Activated T-cell treated with anti-CD3 and anti-CD28 coated beads, Interleukin-2, amount 50 U/mL, for 72 hours (primary cell): ENCODE measurements at places on chromosomes 4 and X. TPM values are rescaled to one million over a fixed set of nuclear protein-coding genes. Genes with fewer than 3 reads are reported as not detected.

GRCh38 chr4:184142121-184143000 is 75.3 kb downstream of the ENPP6 start:
- H3K27ac ChIP-seq = no peak overlapping the region
- no peak for DNase-seq
- H3K27me3 ChIP-seq = peaks cover 15% of the 10 kb centered on the region
- H3K36me3 ChIP-seq = peaks cover 2% of the 10 kb centered on the region
- no peak overlapping the region for H3K4me3 ChIP-seq
- H3K4me1 ChIP-seq = no peaks in the 10 kb centered on the region

The OPN1MW gene
- total RNA-seq = not detected

- peaks cover 78% of the 10 kb centered on the region for H3K4me1 ChIP-seq
- no peak for DNase-seq
- no peaks in the 10 kb centered on the region for H3K27me3 ChIP-seq
- peaks cover 14% of the 10 kb centered on the region for H3K36me3 ChIP-seq
- no peak overlapping the region for H3K27ac ChIP-seq
- H3K4me3 ChIP-seq = no peak overlapping the region
These were observed 9.8 kb downstream of the ATP8A1 start for GRCh38 chr4:42646999-42647541.

- H3K4me3 ChIP-seq = no peak overlapping the region
- no peak for DNase-seq
- H3K27ac ChIP-seq = no peak overlapping the region
- peaks cover 3% of the 10 kb centered on the region for H3K4me1 ChIP-seq
- H3K36me3 ChIP-seq = peaks cover 22% of the 10 kb centered on the region
These were observed 16.5 kb downstream of the TRAPPC2 start for GRCh38 chrX:13717700-13718472.

- peaks cover 17% of the 10 kb centered on the region for H3K27me3 ChIP-seq
- H3K27ac ChIP-seq = no peak overlapping the region
- no peaks in the 10 kb centered on the region for H3K36me3 ChIP-seq
- no peak overlapping the region for H3K4me3 ChIP-seq
These were observed 50.6 kb downstream of the PTCHD1 start for GRCh38 chrX:23385242-23385641.

DNA sequence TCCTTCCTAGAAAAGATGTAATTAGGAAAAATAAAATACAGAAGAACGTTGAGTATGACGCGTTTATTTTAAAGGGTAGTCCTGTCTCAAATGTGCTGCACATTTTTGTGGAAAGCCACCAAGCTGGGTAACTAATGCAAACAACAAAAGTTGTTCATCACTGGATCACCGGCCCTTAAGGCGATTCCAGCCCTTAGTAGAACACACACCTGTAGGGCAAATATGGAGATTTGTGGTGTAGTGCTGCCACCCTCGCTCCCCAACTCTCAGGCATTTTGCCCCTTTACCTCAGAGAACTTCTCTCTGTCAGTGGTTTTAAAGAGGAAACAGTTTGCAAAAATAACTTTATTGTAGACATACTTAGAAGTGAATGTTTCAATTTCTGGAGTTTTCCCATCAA is 1.9 kb downstream of the TBL1X start:
- peaks cover 9% of the 10 kb centered on the region for H3K36me3 ChIP-seq
- peaks cover 8% of the 10 kb centered on the region for H3K27me3 ChIP-seq
- peak overlapping the region; percentile 88 for H3K4me3 ChIP-seq
- H3K27ac ChIP-seq = no peak overlapping the region
- H3K4me1 ChIP-seq = peaks cover 57% of the 10 kb centered on the region

GRCh38 chr4:41323706-41324105 is 67.0 kb downstream of the UCHL1 start:
- no peaks in the 10 kb centered on the region for H3K4me1 ChIP-seq
- no peak overlapping the region for H3K4me3 ChIP-seq
- no peaks in the 10 kb centered on the region for H3K36me3 ChIP-seq
- H3K27me3 ChIP-seq = peaks cover 5% of the 10 kb centered on the region
- no peak for DNase-seq

DNA sequence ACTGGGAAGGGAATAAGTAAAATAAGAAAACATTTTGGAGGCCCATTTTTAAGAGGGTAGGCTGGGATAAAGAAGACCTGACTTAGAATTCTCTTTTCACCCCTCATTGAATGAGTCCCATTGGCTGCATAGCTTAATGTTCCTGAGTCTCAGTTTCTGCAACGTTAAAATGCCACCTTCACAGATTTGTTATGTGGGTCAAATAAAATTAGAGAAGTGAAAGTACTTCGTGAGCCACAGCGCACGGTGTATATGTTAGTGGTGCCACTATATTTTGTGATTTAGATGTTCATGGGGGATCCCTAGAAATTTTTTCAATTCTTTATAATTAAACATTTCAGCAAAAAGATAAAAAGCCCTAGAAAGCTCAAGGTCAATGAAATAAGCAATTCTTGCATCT is 109.2 kb upstream of the HS3ST1 start:
- no peak for DNase-seq
- H3K27ac ChIP-seq = no peak overlapping the region
- H3K4me1 ChIP-seq = no peaks in the 10 kb centered on the region
- H3K4me3 ChIP-seq = no peak overlapping the region
- H3K27me3 ChIP-seq = no peaks in the 10 kb centered on the region

The F11 gene
- not detected for total RNA-seq

The DUX4 gene
- not detected for total RNA-seq

DNA sequence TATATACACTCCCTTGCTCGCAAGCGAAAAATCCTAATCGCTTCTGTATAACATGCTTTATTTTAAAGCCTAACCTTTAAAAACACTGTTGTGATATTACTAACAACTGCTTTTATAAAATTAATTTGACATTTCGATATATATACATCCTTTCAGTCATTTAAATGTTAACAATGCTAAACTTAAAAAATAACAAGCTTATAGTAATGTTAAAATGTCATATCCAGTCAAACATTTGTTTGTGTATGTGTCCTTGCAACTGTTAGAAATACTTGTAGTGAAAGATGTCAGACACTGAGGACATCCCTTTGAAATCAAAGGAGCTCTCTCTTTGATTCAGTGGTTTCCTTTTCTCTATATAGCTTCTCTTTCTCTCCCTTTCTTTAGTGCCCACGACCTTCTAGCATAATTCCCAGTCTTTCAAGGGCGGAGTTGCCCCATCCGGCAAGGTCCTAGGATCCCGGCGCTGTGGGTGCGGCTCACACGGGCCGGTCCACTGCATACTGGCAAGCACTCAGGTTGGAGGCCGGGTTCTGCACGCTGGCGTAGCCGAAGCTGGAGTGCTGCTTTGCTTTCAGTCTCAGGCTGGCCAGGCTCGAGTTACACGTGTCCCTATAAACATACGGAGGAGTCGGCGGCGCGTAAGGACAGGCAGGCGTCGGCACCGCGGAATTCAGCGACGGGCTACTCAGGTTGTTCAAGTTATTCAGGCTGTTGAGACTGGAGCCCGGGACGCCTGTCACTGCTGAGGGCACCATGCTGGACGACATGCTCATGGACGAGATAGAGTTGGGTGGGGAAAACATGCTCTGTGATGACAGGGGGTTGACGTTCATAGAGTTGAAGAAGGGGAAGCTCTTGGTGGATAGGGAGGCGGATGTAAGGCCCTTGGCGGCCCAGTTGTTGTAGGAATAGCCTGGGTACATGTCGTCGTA is 5.0 kb downstream of the PITX2 start:
- peak overlapping the region; percentile 53 for H3K4me3 ChIP-seq
- peaks cover 86% of the 10 kb centered on the region for H3K27me3 ChIP-seq
- H3K36me3 ChIP-seq = peaks cover 7% of the 10 kb centered on the region
- H3K27ac ChIP-seq = no peak overlapping the region
- no peak for DNase-seq

The AR gene
- 0.09 TPM for total RNA-seq

DNA sequence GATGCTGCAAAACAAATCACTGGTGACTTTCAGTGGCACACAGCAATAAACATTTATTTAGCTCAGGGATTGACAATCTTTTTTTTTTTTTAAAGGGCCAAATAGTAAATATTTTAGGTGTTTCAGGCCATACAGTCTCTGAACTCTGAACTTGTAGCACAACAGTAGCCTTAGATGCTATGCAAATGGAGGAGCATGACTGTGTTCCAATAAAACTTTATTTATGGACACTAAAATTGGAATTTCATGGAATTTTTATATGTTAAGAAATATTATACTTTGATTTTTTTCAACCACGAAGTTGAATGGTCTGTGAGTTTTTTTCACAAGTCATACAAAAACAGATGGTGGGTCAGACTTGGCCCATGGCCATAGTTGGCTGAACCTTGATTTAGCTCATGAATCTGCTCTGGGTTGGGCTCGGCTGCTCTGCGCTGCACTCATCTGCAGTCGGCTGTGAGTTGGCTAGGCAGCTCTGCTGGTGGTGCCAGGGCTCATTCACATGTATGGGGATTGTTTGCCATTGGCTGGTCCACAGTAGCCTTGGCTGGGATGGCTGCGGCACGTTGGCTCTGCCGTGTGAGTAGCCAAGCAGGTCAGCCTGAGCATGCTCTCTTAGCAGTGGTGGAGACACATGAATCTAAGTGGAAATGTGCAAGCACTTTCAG is 231.7 kb upstream of the PGRMC2 start:
- H3K4me3 ChIP-seq = no peak overlapping the region
- peaks cover 5% of the 10 kb centered on the region for H3K36me3 ChIP-seq
- no peak overlapping the region for H3K27ac ChIP-seq
- H3K4me1 ChIP-seq = peaks cover 11% of the 10 kb centered on the region

The FAM47A gene
- total RNA-seq = not detected

The MAGEE2 gene
- total RNA-seq = not detected

DNA sequence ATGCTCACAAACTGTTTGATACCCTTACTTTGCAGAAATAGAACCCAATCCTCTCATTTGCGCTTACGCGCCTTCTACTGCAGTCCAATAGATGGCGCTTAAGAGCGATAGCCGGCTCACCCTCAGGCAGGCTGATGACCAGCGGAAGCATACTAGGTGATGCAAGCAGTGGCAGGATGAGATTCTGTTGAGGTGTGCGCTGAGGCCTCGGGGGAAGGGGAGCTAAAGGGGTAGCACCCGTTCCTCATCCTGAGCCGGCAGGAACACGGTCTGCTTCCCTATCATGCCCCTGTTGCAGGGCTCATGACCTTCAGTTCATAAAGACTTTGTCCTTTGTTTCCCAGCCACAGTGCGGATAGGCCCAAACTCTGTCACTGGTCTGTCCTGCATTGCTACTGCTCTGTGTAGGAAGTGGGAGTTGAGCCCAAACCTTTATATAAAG is 628.9 kb downstream of the TLL1 start:
- H3K27ac ChIP-seq = no peak overlapping the region
- H3K36me3 ChIP-seq = no peaks in the 10 kb centered on the region
- no peaks in the 10 kb centered on the region for H3K27me3 ChIP-seq
- DNase-seq = peak; percentile 0
- H3K4me1 ChIP-seq = no peaks in the 10 kb centered on the region
- no peak overlapping the region for H3K4me3 ChIP-seq

The UGT2B17 gene
- not detected for total RNA-seq

GRCh38 chr4:14853176-14853943 is 148.9 kb upstream of the CPEB2 start:
- H3K4me1 ChIP-seq = peaks cover 43% of the 10 kb centered on the region
- DNase-seq = no peak
- H3K36me3 ChIP-seq = peaks cover 19% of the 10 kb centered on the region
- peaks cover 27% of the 10 kb centered on the region for H3K27me3 ChIP-seq

GRCh38 chr4:7430368-7430964 is 4.3 kb downstream of the PSAPL1 start:
- H3K27me3 ChIP-seq = no peaks in the 10 kb centered on the region
- H3K36me3 ChIP-seq = no peaks in the 10 kb centered on the region
- no peak overlapping the region for H3K4me3 ChIP-seq
- DNase-seq = no peak
- H3K4me1 ChIP-seq = no peaks in the 10 kb centered on the region

- H3K27me3 ChIP-seq = no peaks in the 10 kb centered on the region
- peaks cover 4% of the 10 kb centered on the region for H3K36me3 ChIP-seq
- peaks cover 12% of the 10 kb centered on the region for H3K4me1 ChIP-seq
- H3K27ac ChIP-seq = no peak overlapping the region
- no peak overlapping the region for H3K4me3 ChIP-seq
These were observed 37.8 kb downstream of the SMS start for GRCh38 chrX:21978346-21978745.

GRCh38 chrX:9349572-9350494 is 115.0 kb upstream of the TBL1X start:
- H3K27me3 ChIP-seq = peaks cover 4% of the 10 kb centered on the region
- no peak overlapping the region for H3K4me3 ChIP-seq
- no peaks in the 10 kb centered on the region for H3K36me3 ChIP-seq

GRCh38 chr4:101254776-101255175 is 92.5 kb downstream of the PPP3CA start:
- DNase-seq = no peak
- H3K27me3 ChIP-seq = no peaks in the 10 kb centered on the region
- no peaks in the 10 kb centered on the region for H3K36me3 ChIP-seq
- peaks cover 28% of the 10 kb centered on the region for H3K4me1 ChIP-seq
- no peak overlapping the region for H3K4me3 ChIP-seq
- no peak overlapping the region for H3K27ac ChIP-seq

- H3K4me1 ChIP-seq = no peaks in the 10 kb centered on the region
- H3K27me3 ChIP-seq = no peaks in the 10 kb centered on the region
- H3K36me3 ChIP-seq = peaks cover 1% of the 10 kb centered on the region
These were observed 30.0 kb upstream of the TMEM47 start for GRCh38 chrX:34687095-34687494.

The GATA1 gene
- total RNA-seq = 0.22 TPM

GRCh38 chr4:94346541-94346940 is 3.9 kb upstream of the HPGDS start:
- no peak overlapping the region for H3K27ac ChIP-seq
- H3K4me3 ChIP-seq = no peak overlapping the region
- no peak for DNase-seq

GRCh38 chrX:27336466-27337091 is 126.6 kb downstream of the PPP4R3C start:
- H3K36me3 ChIP-seq = no peaks in the 10 kb centered on the region
- H3K4me3 ChIP-seq = no peak overlapping the region
- DNase-seq = peak; percentile 31
- H3K27ac ChIP-seq = no peak overlapping the region
- no peaks in the 10 kb centered on the region for H3K4me1 ChIP-seq

DNA sequence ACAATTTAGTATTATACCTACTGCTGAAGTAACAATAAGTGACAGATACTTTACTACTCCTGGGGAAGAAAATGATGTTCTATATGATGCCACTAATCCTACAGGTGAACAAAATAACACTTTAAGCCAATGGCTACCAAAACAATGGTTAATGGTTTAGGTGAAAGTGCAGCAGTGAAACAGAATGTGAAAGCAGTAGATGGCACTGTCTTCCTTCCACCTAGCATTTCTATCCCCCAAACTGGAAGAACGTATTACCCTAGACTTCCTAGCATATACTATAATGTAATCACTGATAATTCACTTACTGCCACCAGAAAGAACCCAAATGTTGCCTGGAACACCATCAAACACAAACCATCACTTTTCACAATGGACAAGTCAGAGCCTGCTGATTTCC is 18.9 kb upstream of the CABS1 start:
- H3K4me1 ChIP-seq = no peaks in the 10 kb centered on the region
- no peak overlapping the region for H3K4me3 ChIP-seq
- no peak overlapping the region for H3K27ac ChIP-seq
- H3K36me3 ChIP-seq = no peaks in the 10 kb centered on the region

- no peaks in the 10 kb centered on the region for H3K4me1 ChIP-seq
- H3K4me3 ChIP-seq = no peak overlapping the region
- H3K27ac ChIP-seq = no peak overlapping the region
- DNase-seq = no peak
- no peaks in the 10 kb centered on the region for H3K36me3 ChIP-seq
- H3K27me3 ChIP-seq = no peaks in the 10 kb centered on the region
These were observed 252.3 kb downstream of the NLGN4X start for GRCh38 chrX:5976332-5976731.
